Effector memory CD4-positive, alpha-beta T cell (primary cell): ENCODE measurements at places on chromosomes 7 and 10.

DNA sequence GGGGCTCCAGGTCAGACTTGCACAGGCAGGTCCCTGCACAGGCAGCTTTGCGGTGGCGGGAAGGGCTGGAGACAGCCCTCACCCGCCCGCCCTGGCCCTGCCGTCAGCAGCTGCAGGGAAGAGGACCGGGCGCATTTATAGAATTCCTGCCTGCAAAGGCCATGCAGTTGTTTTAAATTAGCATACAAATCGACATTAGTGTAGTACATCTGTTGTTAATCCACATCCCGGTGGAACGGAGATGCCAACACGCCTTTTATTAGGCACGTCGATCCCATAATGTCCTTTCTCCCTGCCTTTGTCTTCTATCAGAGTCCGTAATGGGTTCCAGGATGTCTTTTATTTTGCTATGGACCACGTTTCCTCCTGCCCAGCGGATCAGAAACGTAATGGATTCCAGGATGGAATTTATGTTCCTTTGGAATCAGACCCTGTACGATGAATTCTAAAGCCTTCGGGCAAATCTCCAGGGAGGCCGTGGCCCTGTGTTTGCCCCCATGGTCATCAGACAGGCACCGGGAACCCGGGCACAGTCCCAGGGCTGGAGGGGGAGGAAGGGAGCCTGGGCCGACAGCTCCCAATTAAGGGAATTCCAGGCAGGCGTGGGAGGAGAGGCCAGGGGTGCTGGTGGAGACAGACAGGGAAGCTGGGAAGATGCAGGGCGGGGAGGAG lies 123.9 kb downstream of the COL26A1 start:
- DNase-seq: no peak

- DNase-seq: no peak
Measured at GRCh38 chr10:94423627-94424026, 21.3 kb downstream of the TBC1D12 start.

GRCh38 chr7:7292608-7293007 lies 110.3 kb downstream of the C1GALT1 start:
- DNase-seq: no peak

GRCh38 chr10:125035588-125036295 lies 93.8 kb downstream of the ZRANB1 start:
- DNase-seq: no peak

- no peak for DNase-seq
Measured at GRCh38 chr7:102463841-102464576, 654 bp downstream of the ALKBH4 start.

- DNase-seq: no peak
Measured at GRCh38 chr7:112708236-112708635, 82.0 kb downstream of the TMEM168 start.

- no peak for DNase-seq
Measured at GRCh38 chr10:3217301-3217700, 44.7 kb upstream of the PITRM1 start.

- DNase-seq: no peak
Measured at GRCh38 chr7:83280671-83281070, 118.0 kb upstream of the PCLO start.

GRCh38 chr7:17176371-17177032 lies 122.0 kb upstream of the AHR start:
- no peak for DNase-seq

- no peak for DNase-seq
Measured at GRCh38 chr7:41925946-41926345, 223.1 kb upstream of the INHBA start.

- no peak for DNase-seq
Measured at GRCh38 chr10:125840955-125841354, 17.6 kb downstream of the BCCIP start.

DNA sequence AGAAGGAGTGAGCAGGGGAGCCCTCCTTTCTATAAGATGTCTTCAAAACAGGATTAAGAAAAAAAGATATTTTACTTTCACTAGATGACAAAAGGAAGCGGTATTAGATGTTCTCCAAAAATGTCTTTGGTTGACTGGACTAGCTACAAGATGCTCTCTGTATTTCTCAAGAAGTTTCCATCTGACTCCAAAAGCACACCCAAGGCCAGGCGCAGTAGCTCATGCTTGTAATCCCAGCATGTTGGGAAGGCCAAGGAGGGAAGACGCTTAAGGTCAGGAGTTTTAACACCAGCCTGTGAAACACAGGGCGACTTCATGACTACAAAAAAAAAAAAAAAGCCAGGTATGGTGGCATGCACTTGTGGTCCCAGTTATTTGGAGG lies 84.5 kb downstream of the PIP4K2A start:
- no peak for DNase-seq
